Activated CD8-positive, alpha-beta memory T cell treated with anti-CD3 and anti-CD28 coated beads, Interleukin-2, amount 50 U/mL, for 48 hours (primary cell): ENCODE measurements at places on chromosomes 6 and 20.

- DNase-seq = no peak
Measured at GRCh38 chr6:161274898-161275297, 1.0 kb upstream of the AGPAT4 start.

DNA sequence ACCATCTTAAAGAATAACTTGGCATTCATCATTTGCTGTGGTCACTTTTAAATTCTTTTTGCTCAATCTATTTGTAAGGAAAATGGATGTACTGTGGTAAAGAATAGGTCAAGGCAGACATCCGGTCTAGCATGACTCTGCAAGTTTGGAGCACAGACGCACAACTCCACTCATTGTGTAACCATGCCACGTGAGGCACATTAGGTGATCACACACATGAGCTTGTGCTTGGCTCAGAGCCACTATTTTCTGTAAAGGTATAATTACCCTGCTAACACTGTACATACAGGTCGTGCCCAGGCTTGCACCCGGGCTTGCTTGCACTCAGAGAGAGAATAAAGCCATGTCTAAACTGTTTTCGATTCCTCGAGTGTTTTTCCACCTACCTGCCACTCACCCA lies 1289.1 kb upstream of the ADGRB3 start:
- DNase-seq = no peak

DNA sequence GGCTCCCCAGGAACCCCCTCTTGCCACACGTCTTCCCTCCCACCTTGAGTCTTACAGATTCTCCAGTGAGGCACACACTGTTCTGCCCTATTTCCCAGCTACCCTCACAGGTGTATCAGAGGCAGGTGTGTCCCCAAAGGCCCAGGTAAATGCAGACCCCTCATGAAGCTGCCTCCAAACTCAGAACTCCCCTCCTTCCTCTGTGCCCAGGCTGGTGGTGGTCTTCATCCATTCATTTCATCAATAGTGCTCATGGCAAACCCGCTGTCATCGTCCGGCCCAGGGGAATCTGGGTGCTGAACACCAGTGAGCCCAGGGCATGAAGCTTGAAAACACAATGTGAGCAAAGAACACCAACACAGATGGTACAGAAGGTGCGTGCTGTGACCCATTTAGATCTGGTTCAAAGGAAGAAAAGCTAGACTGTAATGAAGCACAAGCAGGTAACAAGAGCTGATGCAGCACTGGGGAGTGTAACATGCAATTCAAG lies 213.1 kb downstream of the SYNDIG1 start:
- no peak for DNase-seq

DNA sequence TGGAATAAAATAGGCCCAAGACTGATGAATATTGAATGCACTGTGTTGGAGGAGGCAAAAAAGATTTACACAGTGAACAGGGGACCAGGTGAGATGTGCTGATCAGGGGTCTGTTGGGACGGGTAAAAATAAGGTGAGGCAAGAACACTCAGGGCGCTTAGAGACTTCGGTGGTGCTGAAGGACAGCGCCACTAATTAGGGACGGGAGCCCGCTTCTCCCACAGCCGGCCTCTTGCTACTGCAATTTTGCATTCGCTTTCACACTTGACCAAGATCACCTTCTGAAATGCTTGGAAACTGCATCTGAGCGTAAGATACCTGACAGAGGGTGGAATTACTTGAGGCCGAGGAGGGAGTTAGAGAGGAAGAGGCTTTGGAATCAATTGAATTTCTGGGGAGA lies 7.3 kb downstream of the TFAP2D start:
- no peak for DNase-seq

DNA sequence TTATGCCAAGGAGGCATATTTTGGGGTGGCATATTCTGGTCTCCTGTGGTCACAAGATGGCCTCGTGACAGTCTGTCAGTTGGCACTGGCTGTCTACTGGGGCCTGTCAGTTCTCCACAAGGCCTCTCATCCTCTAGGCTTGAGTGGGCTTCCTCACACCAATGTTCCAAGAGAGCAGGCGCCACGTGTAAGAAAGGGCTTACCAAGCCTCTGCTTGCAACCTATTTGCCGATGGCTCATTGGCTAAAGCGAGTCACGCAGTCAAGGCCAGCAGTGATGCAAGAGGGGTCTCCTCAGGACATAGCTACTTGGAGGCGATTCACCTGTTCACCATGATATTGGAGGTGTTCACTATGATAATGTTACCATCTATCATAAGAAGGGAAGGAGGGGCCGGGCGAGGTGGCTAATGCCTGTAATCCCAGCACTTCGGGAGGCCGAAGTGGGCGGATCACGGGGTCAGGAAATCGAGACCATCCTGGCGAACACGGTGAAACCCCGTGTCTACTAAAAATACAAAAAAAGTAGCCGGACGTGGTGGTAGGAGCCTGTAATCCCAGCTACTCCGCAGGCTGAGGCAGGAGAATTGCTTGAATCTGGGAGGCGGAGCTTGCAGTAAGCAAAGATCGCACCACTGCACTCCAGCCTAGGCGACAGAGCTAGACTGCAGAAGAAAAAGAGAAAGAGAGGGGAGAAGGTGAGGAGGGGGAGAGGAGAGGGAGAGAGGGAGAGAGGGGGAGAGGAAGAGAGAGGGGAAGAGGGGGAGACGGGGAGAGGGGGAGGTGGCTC lies 35.3 kb downstream of the C6orf52 start:
- no peak for DNase-seq

DNA sequence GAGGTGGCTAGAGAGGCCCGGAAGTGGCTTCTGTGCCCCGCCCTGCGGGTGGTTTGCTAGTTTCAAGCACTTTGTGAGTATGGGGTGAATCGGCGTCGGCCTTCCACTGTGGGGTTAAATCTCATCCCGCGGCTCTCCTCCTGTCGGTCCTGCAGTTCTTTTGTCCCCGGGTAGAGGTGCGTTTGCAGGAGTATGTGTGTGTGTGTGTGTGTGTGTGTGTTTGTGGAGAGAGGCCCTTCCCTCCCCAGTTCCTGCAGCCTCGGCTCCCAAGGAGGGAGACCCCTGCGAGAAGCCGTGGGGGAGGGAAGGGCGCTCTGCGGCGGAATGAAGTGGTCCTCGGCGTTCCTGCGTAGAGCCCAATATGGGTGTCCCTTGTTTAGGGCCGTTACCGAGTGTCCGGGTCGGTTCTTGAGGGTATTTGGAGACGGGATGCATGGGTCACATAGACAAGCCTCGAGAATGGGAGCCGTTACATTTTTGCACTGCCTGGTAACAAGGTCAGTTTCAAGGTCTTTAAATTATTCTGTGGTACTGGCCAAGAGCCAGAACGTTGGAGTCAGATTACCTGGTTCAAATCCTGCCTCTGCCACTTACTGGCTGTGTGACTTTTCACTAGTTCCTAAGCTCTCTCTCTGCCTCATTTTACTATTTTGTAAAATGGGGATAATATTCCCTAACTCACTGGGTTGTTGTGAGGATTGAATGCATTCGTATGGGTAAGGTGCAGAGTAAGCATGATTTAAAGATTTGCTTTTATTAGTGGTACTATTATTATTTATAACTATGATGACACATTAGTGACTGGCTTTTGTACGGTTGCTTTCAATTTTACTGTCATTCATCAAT lies at the start of gene ZKSCAN3:
Gene ZKSCAN3 (plus strand): TSS at position 56 of the 846 bp plus-strand sequence. CDS start 9,640 bp downstream, outside the sequence.
- DNase-seq = peak; percentile 89

DNA sequence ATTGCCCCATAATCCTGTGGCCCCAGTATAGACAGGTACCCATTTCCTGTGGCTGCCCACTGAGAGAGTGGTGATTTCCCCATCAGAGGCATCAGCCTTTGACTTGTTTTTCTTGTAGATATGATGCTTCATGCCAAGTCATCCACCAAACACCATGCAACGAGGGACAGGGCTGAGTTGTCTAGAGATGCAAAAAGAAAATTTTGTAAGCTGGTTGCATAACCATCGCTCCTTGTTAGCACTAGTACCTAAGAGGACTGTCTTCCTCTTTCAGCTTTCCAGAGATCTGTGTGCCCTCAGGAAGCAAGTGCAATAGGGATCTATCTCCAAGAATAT lies 166.8 kb downstream of the BCAS1 start:
- no peak for DNase-seq

- DNase-seq = no peak
Measured at GRCh38 chr6:19554356-19555225, 282.6 kb upstream of the ID4 start.

- DNase-seq = no peak
Measured at GRCh38 chr6:56848105-56848504, 106.8 kb upstream of the BEND6 start.

DNA sequence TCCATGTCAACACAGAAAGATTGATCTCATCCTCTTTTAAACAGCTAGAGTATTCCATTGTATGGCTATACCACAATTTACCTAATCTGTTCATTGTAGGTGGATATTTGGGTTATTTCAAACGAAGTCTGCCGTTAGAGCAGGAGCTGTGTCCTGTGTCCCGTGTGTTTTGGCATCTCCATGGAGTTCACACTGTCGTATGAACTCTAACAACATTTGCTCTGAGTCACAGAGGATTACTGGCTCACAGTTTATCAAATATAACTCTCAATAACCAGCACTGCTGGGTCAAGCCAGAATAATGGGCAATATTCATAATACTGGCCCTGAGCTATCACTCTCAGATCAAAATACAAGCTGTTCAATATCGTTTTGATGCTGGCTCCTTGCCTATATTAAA lies 16.4 kb downstream of the TRAM2 start:
- no peak for DNase-seq

DNA sequence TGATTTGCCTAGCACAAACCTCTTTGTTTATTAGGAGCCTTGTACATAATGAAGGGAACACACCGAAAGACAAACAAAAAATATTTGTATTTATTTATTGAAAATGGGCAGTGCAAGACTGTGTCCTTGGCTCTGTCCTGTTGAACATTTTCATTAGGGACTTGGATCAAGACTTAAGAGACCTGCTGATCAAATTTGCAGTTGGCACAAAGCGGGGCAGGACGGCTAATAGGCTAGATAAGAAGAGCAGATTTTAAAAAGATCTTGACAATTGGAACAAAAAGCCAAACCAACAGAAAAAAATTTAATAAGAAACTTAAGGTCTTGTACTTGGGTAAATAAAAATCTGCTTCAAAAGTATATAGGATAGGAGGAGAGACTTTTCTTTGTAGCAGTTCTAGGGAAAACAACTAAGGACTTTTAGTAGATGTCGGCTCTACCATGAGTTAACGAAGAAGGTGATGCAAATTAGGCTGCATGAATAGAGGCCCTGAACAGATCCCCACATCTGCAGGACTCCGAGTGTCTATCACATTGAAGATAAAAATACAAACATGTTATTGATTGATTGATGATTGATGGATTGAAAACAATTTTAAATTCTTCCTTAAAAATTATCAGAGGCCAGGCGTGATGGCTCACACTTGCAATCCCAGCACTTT lies 124.1 kb upstream of the SPACA1 start:
- no peak for DNase-seq

GRCh38 chr6:158191761-158192160 lies 23.6 kb downstream of the GTF2H5 start:
- DNase-seq = no peak

GRCh38 chr6:45447716-45448115 lies 70.0 kb upstream of the SUPT3H start:
- DNase-seq = no peak

DNA sequence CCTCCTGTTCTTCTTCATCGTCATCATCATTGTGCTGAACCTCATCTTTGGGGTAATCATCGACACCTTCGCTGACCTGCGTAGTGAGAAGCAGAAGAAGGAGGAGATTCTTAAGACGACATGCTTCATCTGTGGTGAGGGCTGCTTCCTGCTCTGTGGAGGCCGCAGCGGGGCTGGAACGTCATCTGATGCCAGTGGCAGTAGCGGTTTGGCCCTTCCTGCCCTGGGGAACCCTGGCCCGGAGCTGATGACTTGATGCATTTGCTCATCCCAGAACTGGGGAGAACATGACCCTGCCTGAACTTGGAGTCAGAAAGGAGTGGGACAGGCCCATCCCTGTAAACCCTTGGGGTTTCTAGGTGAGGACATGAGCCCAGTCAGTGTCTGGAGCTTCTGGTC lies 18.7 kb downstream of the UQCC2 start:
- peak; percentile 81 for DNase-seq

DNA sequence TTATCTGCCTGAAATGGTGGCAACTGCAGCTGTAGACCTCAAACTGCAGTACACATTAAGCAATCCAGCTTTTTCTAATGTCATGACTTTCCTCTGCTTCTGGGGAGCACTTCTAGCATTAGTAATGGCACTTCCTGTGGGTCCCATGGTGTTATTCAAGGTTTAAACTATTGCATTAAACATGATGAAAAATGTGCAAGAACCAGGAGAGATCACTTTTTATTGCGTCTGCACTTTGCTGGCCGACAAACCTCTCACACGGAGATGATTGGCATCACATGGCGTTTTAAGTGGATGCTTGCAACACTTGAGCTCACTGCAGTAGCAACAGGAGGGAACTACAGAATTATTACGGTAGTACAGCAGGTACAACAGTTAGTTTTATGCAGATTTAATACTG lies 148.4 kb downstream of the HIVEP2 start:
- no peak for DNase-seq

- DNase-seq = no peak
Measured at GRCh38 chr20:54620611-54621010, 145.2 kb downstream of the DOK5 start.

DNA sequence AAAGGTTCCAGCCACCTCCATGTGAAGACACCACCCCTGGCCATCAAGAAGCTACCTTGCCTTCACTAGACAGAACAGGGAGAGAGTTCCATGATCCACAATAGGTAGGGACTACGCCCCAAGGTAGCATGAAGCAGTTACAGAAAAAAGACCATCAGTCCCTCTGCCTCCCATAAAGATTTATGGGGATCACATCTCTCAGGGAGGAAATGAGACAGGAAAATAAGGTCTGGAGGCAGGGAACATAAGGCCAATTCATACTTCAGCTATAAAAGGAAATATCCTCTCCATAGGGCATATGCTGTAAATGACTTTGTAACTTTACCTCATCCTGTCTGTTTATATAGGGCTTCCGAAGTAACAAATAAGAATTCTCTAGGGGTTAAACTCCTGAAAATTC lies 129.4 kb downstream of the OR2B2 start:
- DNase-seq = no peak

- no peak for DNase-seq
Measured at GRCh38 chr6:1624851-1625781, 15.4 kb downstream of the FOXC1 start.

DNA sequence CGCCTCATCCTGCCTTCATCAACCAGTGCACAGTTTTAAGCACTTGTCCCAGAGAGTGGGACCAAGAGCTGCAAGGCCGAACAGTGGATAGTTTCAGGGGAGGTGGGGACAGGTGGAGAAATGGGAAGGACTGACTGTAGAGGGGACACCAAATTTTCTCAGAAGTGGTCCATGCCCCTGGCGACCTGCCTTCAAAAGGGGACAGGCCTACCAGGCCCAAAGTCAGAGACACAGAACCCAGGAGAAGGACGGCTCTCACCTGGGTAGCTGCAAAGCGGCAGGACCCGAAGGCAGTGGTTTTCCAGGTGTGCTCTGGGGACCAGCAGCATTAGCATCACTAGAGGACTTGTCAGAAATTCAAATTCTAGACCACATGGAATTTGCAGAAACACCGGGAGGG lies 5.8 kb downstream of the TFEB start:
- no peak for DNase-seq

- no peak for DNase-seq
Measured at GRCh38 chr6:56299916-56300315, 52.5 kb upstream of the COL21A1 start.

GRCh38 chr6:168211681-168212080 lies 107.9 kb downstream of the DACT2 start:
- no peak for DNase-seq

- no peak for DNase-seq
Measured at GRCh38 chr20:4036351-4036750, 21.0 kb upstream of the RNF24 start.
